ENCODE measurements at places on chromosomes 4 and X. TPM values are rescaled to one million over a fixed set of nuclear protein-coding genes. Genes with fewer than 3 reads are reported as not detected.

DNA sequence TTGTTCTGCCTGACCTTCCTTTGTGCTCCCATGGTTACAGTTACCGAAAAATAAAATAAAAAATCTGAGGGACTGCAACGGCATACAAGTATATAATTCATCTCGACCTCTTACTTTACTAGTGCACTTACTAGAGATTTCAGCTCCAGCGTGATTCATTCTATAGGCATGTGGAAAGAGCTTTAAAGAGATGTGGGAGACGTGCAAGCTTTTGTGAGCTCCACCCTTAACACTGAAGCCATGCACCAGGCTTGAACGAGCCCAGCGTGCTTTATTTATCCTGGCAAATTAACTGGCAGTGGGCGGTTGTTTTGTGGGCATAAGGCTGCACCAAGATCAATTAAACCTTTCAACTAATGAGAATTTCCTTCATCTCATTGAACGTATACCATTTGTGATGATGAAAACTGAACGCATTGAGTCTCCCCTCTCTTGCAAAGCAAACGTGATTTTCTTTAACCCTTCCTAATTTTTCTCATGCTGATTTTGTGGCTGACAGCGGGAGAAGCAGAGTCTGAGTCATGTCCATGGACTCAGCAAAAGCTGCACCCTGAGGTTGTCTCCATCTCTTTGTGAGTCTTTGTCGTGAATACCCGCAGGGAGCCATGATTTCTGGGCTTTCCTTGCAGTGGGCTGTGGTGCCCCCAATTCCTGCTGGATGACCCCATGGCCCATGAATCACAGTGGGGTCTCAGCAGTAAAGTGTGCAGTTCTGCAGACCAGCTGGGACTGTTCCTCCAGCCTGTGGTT lies 60.1 kb downstream of the MXRA5 start:
- no peaks in the 10 kb centered on the region for H3K27me3 ChIP-seq
- DNase-seq = peak; percentile 72
- H3K4me3 ChIP-seq = peak overlapping the region; percentile 39
- peak overlapping the region; percentile 78 for H3K27ac ChIP-seq

- H3K27me3 ChIP-seq = no peaks in the 10 kb centered on the region
- H3K4me3 ChIP-seq = no peak overlapping the region
- peaks cover 10% of the 10 kb centered on the region for H3K4me1 ChIP-seq
- peak overlapping the region; percentile 21 for H3K27ac ChIP-seq
- no peak for DNase-seq
Observed at GRCh38 chr4:26992657-26993361, 132.2 kb downstream of the STIM2 start.

The CLNK gene
- total RNA-seq = not detected

The LGI2 gene
- under 0.01 TPM for total RNA-seq

DNA sequence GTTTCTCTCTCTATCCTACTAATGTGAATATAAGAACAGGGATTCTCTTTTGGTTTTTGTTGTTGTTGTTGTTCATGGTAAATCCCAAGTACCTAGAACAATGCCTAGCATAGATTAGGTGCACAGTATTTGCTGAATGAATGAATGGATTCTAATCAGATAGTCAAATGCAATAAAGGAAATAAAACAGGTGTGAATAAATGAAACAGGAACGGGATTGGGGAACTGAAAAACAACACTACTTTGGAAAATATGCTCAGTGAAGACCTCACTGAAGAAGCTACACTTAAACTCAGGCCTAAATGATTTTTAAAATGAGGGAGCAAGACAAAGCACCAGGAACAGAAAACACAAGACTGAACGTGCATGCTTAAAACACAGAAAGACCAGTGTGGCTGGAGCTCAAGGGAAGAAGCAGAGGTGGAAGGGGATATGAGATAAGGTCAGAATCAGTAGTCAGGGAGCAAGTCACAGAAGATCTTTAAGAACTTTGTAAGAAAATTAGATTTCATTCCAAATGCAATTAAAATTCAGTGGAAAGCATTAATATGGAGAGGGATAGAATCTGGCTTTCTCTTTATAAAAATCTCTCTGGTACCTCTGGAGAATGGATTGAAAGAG lies 144.7 kb downstream of the ZAR1 start:
- no peak overlapping the region for H3K4me3 ChIP-seq
- H3K27me3 ChIP-seq = no peaks in the 10 kb centered on the region
- DNase-seq = no peak
- H3K27ac ChIP-seq = no peak overlapping the region
- no peaks in the 10 kb centered on the region for H3K36me3 ChIP-seq

The WAS gene
- total RNA-seq = 0.36 TPM
